ENCODE measurements at places on chromosomes 11 and 22. TPM values are rescaled to one million over a fixed set of nuclear protein-coding genes. Genes with fewer than 3 reads are reported as not detected.

GRCh38 chr22:42399315-42400271, 32.6 kb downstream of the NFAM1 start:
- peak; percentile 38 for DNase-seq

- DNase-seq = no peak
Observed at GRCh38 chr11:113168354-113169342, 145.7 kb upstream of the TTC12 start.

GRCh38 chr11:30987819-30988218, 381.7 kb downstream of the DCDC1 start:
- DNase-seq = no peak

- DNase-seq = no peak
Observed at GRCh38 chr11:130600139-130600538, 151.7 kb downstream of the ADAMTS15 start.

DNA sequence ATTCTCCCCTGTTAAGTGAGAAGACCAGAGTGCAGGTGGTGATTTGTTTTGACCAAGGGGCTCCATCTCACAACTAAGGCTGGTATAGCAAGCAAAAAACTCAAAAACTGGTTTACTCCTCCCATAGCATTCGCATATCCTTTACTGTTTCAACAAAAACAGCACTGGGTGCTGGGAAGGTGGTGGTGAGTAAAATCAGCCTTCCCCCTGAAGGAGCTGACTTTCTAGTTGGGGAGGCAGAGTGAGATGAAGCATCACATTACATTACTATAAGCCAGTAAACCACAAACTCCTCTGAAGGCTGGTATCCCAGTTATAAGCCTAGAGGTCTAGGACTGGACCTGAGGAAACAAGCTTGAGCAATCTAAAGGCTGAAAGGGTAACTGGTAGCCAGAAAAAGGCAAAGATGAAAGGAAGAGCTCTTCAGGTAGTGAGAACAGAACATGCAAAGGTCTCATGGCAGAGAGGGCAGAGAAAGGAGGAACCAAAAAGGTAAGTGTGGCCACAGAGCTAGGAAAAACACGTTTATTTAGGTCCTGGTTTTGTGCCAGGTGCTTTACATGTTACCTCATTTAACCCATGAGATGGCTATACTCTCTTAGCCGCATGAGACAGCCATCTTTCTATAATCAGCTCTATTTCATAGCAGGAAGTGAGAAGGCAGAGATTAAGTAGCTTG, 22.3 kb downstream of the TMEM123 start:
- no peak for DNase-seq

DNA sequence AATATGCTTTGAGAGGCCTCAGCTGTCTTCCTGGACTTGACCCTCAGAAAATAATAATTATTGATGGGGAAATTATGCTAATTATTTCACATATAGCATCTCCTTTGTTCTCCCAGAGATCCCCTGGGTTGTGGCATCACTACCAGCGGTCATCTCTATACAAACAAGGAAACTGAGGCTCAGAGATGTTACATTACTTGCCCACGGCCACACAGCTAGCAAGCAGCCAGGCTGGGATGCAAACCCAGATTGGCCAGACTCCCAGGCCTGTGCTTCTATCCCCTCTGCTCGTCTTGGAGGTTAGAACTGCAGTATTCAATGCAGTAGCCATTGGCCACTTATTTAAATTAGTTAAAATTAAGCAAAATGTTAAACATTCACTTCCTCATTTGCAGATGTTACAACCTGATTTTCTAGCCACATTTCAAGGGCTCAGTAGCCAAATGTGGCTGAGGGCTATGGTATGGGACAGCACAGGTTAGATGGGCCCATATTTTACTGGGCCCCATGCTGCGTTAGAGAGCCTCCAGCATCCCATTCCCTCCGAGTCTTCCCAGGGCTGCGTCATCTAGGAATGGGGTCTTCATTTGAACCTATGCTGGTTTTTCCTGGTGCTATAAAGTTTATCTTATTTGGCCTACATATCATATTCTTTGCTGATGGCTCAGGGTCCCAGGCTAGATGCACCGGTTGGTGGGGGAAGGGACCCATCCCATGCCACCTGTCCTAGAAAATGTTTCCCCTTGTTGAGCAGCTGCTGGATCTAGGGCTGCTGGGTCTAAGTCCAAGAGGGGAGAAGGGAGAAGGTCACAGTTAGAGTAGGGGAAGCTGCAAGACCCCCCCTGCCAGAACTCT, 2.2 kb downstream of the SLC35C1 start:
- DNase-seq = no peak

- DNase-seq = no peak
Observed at GRCh38 chr11:2881981-2882375, 3.6 kb downstream of the CDKN1C start.

DNA sequence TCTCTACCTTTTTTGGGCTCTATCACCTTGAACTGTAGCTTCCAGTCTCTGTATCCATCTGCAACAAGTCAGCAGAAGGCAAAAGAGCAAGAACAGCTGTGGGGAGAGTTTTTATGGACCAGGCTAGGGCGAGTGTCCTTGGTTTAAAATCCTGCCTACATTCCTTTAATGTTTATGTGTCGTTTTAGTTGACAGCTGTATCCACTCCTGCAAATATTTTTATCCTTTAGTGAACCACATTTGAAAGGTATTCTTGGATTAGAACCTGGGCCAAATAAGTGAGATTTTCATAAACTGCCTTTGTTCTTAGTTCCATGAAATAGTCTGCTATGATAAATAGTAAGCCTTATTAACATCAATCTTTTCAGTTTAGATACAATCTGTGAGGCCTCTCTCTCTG, 712.2 kb downstream of the ETS1 start:
- no peak for DNase-seq

DNA sequence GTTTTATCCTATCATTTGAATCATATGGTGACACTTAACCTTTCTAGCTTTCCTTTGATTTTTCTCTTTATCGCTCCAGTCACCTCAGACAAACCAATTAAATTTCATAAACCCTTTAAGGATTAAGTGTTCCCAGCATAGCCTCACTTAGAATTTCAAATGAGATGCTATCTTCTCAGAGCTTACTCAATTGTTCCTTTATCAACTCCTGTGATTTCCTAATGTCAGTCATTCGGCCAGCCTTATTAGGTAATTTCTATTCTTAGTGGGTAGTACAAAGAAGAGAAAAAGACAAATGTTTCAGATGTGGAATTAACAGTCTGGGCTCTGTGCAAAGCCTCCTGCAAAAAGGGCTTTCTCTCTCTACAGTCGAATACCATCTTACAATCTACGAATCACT, 77.1 kb upstream of the CCDC90B start:
- no peak for DNase-seq

DNA sequence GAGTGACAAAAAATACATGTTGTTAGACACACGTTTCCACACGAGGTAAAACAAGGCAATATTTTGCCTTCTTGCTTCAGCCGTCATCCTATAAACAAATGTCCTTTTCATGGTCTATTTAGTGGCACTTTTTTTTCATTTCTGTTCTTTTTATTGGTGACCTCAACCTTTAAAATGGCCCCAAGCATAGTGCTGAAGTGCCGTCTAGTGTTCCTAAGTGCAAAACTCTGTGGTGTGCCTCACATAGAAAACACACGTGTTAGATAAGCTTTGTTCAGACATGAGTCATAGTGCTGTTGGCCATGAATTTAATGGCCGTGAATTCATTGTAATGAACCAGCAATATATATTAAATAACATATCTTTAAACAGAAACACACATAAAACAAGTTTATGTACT, 15.6 kb downstream of the OVCH2 start:
- DNase-seq = no peak

DNA sequence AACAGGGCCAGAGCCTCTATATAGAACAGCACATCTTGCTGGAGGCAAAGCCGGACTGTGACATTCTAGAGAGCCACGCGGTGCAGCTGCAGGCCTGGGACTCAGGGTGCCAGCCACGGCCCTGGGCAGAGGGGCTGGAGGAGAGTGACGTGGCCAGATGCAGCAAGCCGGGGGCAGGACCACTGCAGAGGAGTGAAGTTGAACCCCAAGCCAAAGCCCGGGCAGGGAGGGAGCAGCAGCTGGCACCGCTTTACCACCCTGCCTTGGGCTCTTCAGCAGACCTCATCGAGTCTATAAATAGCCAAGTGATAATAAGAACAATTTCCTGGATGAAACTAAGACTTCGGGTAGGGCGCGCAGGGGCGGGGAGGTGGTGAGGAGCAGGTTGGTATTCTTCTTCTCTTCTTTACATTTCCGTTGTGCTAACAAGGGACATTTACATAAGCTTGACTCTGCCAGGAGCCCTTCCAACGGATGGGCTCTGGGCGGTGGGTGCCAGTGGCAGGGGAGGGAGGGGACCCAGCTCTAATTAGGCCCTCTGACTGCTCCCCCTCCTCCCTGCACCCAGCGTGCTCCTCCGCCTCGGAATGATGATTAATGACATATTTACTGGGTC, 110.2 kb downstream of the ST3GAL4 start:
- DNase-seq = no peak

GRCh38 chr11:1839204-1839923, 583 bp downstream of the TNNI2 start:
- DNase-seq = no peak

Gene APOBEC3B
- total RNA-seq = not detected

Gene CRYBB2
- total RNA-seq = not detected

Gene KRTAP5-1
- not detected for total RNA-seq

Gene VSTM5
- 1.2 TPM for total RNA-seq

Gene VWA5A
- 11.0 TPM for total RNA-seq

Gene ZNF215
- total RNA-seq = 5.3 TPM

Measured in frontal cortex (tissue), 4 donors.